ENCODE measurements at places on chromosomes 5 and 9. TPM values are rescaled to one million over a fixed set of nuclear protein-coding genes. Genes with fewer than 3 reads are reported as not detected.

GRCh38 chr5:91150234-91150633, 232.9 kb downstream of the ARRDC3 start:
- H3K4me1 ChIP-seq, result no peaks in the 10 kb centered on the region
- no peak overlapping the region for H3K4me3 ChIP-seq
- peaks cover 9% of the 10 kb centered on the region for H3K36me3 ChIP-seq
- no peaks in the 10 kb centered on the region for H3K27me3 ChIP-seq

DNA sequence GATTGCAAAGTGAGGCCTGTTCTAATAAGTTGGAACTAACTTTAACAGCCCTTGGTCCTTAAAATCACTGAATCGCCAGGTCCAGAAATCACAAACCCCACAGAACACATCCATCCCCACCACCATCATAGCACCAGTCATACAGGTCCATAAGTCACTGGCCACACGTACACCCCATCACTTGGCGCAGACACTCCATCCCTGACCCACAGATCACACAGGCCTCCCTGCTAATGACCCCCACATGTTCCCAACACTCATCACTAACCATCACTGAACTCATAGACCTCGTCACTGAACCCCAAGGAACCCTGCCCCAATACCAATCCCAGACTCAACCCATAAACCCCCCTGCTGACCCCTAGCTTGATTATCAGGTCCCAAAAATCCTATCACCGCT, 41.2 kb upstream of the ZNF300 start:
- H3K4me1 ChIP-seq, result no peaks in the 10 kb centered on the region
- DNase-seq, result no peak
- peaks cover 28% of the 10 kb centered on the region for H3K27me3 ChIP-seq
- peaks cover 79% of the 10 kb centered on the region for H3K36me3 ChIP-seq

GRCh38 chr5:147464211-147464610, 45.7 kb downstream of the DPYSL3 start:
- H3K4me3 ChIP-seq, result no peak overlapping the region
- DNase-seq, result no peak
- H3K4me1 ChIP-seq, result no peaks in the 10 kb centered on the region
- no peaks in the 10 kb centered on the region for H3K36me3 ChIP-seq
- peaks cover 3% of the 10 kb centered on the region for H3K27me3 ChIP-seq

DNA sequence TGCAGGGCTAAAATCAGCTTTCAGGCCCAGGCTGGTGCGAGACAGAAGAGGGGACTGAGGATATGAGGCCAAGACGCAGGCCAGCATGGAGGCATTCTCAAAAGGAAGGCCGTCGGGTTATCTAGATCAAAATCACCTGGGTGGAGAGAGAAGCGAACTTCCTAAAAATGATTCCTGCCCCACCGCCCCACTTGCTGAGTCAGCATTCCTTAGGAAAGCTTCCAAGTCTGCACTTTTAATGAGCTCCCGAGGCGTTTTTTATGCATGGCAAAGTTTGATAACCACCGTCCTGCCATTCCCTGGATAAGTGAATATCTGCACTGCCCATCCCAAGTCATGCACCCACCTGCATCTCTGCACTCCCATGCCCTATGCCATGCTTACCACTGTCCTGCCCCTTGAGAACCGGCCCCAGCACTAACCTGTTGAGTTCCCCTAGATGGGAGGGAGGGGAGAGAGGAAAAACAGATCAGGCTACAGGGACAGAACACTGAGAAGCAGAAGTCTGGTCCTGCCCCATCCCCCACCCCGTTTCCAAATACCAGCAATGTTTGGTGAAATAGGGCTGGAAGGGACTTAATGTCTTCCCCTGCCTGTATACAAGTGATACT, 1.6 kb upstream of the SPOCK1 start:
- H3K4me1 ChIP-seq, result no peaks in the 10 kb centered on the region
- no peak overlapping the region for H3K27ac ChIP-seq
- no peak for DNase-seq

- H3K4me3 ChIP-seq, result no peak overlapping the region
- H3K4me1 ChIP-seq, result peaks cover 6% of the 10 kb centered on the region
- DNase-seq, result no peak
- H3K27me3 ChIP-seq, result peaks cover 15% of the 10 kb centered on the region
Measured at GRCh38 chr5:32193591-32193990, 19.5 kb upstream of the GOLPH3 start.

The WHRN gene
- total RNA-seq, result 4.2 TPM

DNA sequence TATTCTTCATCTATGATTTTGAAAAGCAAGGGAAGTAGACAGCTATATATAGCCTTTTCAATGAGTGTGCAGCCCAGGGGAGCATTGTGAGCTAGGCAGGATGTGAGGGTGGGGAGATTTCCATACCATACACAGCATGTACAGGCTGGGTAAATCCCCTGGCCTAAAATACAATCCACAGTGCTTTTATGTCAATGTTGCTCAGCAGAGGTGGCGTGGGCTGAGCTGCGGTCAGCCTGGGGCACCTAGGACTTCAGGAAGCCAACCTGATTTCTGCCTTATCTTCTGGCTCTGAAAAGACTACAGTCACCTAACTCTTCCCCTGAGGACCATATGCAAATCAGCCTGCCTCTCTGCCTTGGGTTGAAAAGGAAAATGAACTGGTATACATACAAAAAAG, 6.3 kb upstream of the GARIN3 start:
- DNase-seq, result peak; percentile 39
- H3K27me3 ChIP-seq, result no peaks in the 10 kb centered on the region
- peak overlapping the region; percentile 70 for H3K4me3 ChIP-seq
- H3K27ac ChIP-seq, result peak overlapping the region; percentile 91
- H3K4me1 ChIP-seq, result peaks cover 23% of the 10 kb centered on the region

DNA sequence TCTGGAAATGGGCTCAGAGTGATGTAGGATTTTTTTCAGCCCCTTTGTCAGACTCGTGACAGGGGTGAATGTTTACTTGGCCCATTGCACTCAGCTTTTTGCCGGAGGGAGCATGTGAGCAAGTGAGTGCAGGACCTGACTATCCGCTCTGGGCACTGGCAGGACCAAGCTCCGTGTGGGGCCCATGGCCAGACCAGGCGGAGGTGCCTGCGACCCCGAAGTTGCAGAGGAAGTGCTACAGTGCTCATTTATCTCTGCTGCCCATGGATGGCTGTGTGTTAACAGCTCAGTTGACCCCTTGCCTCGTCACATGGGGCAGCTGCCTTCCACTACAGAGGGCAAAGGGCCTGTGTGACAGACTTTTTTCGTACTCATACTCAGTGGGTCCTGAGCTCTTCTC, 744.3 kb downstream of the IRX1 start:
- DNase-seq, result no peak
- peaks cover 2% of the 10 kb centered on the region for H3K27me3 ChIP-seq
- H3K4me3 ChIP-seq, result no peak overlapping the region
- H3K36me3 ChIP-seq, result no peaks in the 10 kb centered on the region
- H3K27ac ChIP-seq, result no peak overlapping the region

The TMEM174 gene
- total RNA-seq, result not detected

DNA sequence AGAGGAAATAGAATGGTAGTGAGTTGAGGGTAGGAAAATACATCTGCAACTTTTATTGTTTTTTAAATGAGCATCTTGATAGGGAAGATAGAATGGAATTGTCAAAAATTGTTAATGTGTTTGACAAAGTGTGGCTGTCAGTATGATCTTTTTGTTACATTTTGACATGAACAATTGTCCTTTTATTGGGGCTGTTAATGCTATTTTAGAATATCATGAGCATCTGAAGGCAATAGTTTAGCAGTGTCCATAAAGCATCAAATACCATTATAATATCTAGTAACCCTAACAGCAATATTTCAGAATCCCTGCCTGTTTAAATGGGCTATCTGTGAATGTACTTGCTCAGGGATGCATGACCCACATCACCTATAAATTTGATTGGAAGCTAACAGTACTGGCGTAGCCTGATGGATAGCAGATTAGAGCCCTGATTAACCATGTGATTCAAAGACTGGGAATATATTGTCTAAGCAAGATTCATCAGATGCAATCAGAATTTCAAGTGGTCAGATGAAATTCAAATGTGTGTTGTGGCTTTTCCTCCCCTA, 37.8 kb downstream of the TLE4 start:
- H3K27me3 ChIP-seq, result no peaks in the 10 kb centered on the region
- H3K4me3 ChIP-seq, result no peak overlapping the region
- peaks cover 24% of the 10 kb centered on the region for H3K36me3 ChIP-seq
- no peak for DNase-seq
- H3K4me1 ChIP-seq, result peaks cover 56% of the 10 kb centered on the region

- H3K4me3 ChIP-seq, result no peak overlapping the region
- no peak overlapping the region for H3K27ac ChIP-seq
- H3K27me3 ChIP-seq, result no peaks in the 10 kb centered on the region
- H3K4me1 ChIP-seq, result peaks cover 7% of the 10 kb centered on the region
Measured at GRCh38 chr9:129306318-129306973, 128.4 kb upstream of the IER5L start.

DNA sequence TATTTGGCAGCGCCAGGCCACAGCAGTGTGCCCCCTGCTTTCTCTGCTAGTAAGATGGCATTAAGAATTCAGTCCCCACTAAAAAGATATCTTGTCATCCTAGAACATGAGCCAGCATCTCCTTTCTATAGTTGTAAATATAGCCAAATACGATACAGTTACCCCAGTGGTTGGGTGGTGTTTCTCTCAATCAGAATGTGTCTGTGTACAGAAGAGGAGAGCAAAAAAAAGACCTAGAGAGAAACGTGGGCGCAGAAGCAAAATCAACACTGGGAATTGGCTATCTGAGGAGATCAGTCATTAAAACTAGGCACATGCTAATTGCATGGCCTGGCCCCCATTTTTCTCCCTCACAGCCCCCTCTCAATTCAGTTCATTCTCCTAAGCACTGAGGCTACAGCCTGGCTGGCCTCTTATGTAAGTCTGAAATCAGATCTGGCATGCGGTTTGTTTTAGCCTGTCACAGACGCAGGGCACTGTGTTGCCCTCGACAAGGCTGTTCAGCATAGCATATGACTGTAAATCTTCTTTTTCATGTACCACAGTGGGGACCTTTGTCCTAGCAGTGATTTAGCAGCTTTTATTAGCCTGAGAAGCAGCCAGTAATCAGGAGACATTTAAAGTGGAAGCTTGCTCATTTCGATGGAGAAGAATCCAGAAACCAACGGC, 57.8 kb downstream of the RORB start:
- peaks cover 9% of the 10 kb centered on the region for H3K27me3 ChIP-seq
- no peaks in the 10 kb centered on the region for H3K36me3 ChIP-seq
- H3K4me3 ChIP-seq, result no peak overlapping the region
- H3K4me1 ChIP-seq, result no peaks in the 10 kb centered on the region

- H3K4me3 ChIP-seq, result peak overlapping the region; percentile 89
- peaks cover 48% of the 10 kb centered on the region for H3K4me1 ChIP-seq
- no peaks in the 10 kb centered on the region for H3K36me3 ChIP-seq
- no peak for DNase-seq
- peak overlapping the region; percentile 36 for H3K27ac ChIP-seq
- H3K27me3 ChIP-seq, result no peaks in the 10 kb centered on the region
Measured at GRCh38 chr5:139670369-139671095, 22.4 kb downstream of the CXXC5 start.

GRCh38 chr9:101225271-101225670, 159.5 kb downstream of the BAAT start:
- no peak overlapping the region for H3K27ac ChIP-seq
- H3K27me3 ChIP-seq, result peaks cover 3% of the 10 kb centered on the region
- DNase-seq, result no peak

- no peak overlapping the region for H3K27ac ChIP-seq
- DNase-seq, result no peak
- no peaks in the 10 kb centered on the region for H3K36me3 ChIP-seq
- H3K4me1 ChIP-seq, result no peaks in the 10 kb centered on the region
Measured at GRCh38 chr5:118211606-118212005, 776.7 kb downstream of the DTWD2 start.

The PTPA gene
- total RNA-seq, result 60.6 TPM

DNA sequence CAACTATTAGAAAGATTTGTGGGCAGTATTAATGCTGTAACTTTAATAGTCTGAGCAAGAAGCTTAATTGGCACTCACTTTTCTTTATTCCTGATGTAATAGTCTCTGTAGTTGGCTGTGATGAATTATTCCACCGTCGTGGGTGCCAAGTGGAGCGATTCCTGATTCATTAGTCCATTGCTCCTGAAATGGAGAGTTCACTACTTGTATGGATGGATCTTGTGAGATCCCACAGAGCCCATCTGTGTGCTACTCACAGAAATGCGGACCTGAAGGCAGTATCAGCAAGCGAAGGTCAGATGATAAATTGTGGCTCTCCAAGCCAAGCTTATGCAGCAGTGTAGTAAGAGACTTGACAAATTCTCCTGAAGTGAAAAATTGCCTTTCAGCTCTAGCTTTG, 212.2 kb downstream of the CHSY3 start:
- H3K4me1 ChIP-seq, result no peaks in the 10 kb centered on the region
- no peak overlapping the region for H3K4me3 ChIP-seq
- DNase-seq, result no peak
- H3K36me3 ChIP-seq, result no peaks in the 10 kb centered on the region
- H3K27me3 ChIP-seq, result peaks cover 6% of the 10 kb centered on the region

- H3K27ac ChIP-seq, result no peak overlapping the region
- H3K4me1 ChIP-seq, result no peaks in the 10 kb centered on the region
- peaks cover 2% of the 10 kb centered on the region for H3K36me3 ChIP-seq
- H3K4me3 ChIP-seq, result no peak overlapping the region
- no peak for DNase-seq
- peaks cover 11% of the 10 kb centered on the region for H3K27me3 ChIP-seq
Measured at GRCh38 chr5:108579236-108579635, 168.5 kb upstream of the FER start.

DNA sequence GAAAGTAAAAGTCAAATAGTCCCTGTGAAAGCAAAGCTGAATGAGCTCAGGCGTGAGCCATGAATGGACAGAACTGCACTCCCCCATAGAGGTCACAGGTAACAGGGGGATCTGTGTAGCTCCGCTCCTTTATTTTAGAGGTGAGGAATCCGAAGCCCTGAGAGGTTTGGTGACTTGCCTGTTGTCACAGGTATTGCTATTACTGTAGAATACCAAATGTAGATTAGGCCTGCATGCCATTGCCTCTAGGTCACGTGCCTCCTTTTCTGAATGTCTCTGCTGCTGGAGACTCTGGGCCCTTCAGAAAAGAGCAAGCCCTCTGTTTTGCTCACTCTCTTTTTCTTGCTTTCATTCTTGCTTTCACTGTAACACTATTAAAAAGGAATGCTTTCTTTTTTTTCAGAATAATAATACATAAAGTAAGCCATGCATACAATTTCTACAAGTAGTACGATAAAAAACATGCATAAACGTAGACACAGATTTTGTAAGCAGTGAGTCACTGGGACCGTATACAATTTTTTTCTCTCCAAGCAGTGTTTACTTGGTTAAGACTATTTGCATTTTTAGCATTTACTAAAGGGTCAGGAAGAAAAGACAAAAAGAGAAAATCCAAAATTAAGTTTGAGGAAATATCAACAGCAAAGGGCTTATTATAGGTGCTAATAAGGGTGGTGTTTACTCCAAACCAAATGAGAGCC, 568.7 kb upstream of the ADAMTS16 start:
- no peak for DNase-seq
- H3K4me1 ChIP-seq, result no peaks in the 10 kb centered on the region
- H3K36me3 ChIP-seq, result no peaks in the 10 kb centered on the region
- no peak overlapping the region for H3K4me3 ChIP-seq
- no peaks in the 10 kb centered on the region for H3K27me3 ChIP-seq

The BRD3OS gene
- 16.8 TPM for total RNA-seq

The CCDC183 gene
- total RNA-seq, result 1.4 TPM

DNA sequence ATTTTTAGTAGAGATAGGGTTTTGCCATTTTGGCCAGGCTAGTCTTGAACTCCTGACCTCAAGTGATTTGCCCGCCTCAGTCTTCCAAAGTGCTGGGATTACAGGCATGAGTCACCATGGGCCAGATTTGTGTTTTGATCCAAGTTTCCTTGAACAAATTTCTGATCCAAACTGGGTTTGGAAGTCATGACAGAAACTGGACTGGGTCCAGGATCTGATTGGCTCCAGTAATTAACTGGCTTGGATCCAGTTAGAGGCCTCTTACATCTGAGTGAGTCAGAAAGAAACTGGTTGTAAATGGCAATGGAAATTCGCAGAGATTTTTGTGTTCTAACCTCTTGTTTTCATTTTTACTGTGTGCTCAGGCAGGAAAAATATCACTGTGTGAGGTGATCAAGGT, 141.6 kb downstream of the SLC25A46 start:
- H3K4me1 ChIP-seq, result no peaks in the 10 kb centered on the region
- no peak overlapping the region for H3K27ac ChIP-seq
- DNase-seq, result no peak
- no peaks in the 10 kb centered on the region for H3K36me3 ChIP-seq
- H3K4me3 ChIP-seq, result no peak overlapping the region
